ENCODE measurements at places on chromosomes 4 and X. TPM values are rescaled to one million over a fixed set of nuclear protein-coding genes. Genes with fewer than 3 reads are reported as not detected.

Gene SOWAHB
- total RNA-seq = not detected

Gene FGFBP2
- total RNA-seq = 3.2 TPM

Gene CDX4
- not detected for total RNA-seq

Gene C4orf50
- total RNA-seq = 1.2 TPM

Gene RLIM
- total RNA-seq = 31.5 TPM

Gene ARR3
- total RNA-seq = not detected

Gene ATXN3L
- total RNA-seq = not detected

Gene GRPR
- not detected for total RNA-seq

Gene GLUD2
- 0.60 TPM for total RNA-seq

DNA sequence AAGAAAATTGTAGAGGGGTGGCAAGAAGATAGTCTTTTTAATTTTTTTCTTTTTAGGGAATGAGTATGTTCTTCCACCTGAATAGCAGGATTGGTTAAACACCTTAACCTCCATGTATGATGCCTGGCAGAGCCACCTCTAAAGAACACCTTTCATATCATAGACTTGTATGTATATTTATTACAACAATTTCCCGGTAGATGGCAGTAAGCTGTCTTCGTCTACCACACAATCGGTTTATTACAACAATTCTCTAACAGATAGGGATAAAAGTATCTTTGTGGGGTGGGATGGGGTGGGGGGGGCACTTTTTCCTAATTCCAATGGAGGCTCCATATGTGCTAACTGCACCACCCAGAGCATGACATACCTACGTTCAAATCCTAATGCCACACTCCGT lies 255.5 kb downstream of the LDB2 start:
- no peaks in the 10 kb centered on the region for H3K27me3 ChIP-seq
- no peaks in the 10 kb centered on the region for H3K36me3 ChIP-seq
- H3K4me3 ChIP-seq = no peak overlapping the region
- no peaks in the 10 kb centered on the region for H3K4me1 ChIP-seq
- no peak overlapping the region for H3K27ac ChIP-seq

- H3K27ac ChIP-seq = no peak overlapping the region
- H3K4me1 ChIP-seq = peaks cover 43% of the 10 kb centered on the region
- no peak overlapping the region for H3K4me3 ChIP-seq
- H3K27me3 ChIP-seq = no peaks in the 10 kb centered on the region
- no peak for DNase-seq
These were observed 45.5 kb upstream of the RBM47 start for GRCh38 chr4:40675166-40675565.

GRCh38 chr4:47359891-47360290 lies 103.6 kb downstream of the COMMD8 start:
- no peaks in the 10 kb centered on the region for H3K36me3 ChIP-seq
- no peaks in the 10 kb centered on the region for H3K4me1 ChIP-seq
- no peak overlapping the region for H3K4me3 ChIP-seq

DNA sequence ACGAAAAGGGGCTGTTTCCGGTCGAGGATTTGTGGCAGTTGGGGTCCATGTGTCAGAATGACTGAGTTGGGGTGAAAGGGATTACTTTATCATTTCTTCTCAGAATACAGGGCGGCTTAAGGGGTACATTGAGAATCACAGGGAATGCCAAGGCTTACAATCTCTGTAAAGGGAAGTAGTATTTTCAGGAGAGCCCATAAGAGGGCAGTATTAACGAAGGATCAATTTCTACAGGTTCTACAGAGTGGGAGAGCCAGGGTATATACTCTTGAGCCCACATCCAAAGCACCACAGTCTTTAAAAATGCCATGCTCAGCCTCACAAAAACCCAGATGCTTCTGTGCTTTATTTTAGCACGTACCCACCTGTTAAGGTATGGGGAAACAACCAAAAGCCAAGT lies 67.7 kb upstream of the ZXDA start:
- H3K27ac ChIP-seq = no peak overlapping the region
- H3K4me1 ChIP-seq = no peaks in the 10 kb centered on the region
- DNase-seq = no peak
- H3K36me3 ChIP-seq = no peaks in the 10 kb centered on the region

GRCh38 chrX:64975989-64976672 lies at the start of gene ZC4H2:
Gene ZC4H2, minus strand, starts transcription at chrX:64976450. Its CDS starts 73 bp downstream, at chrX:64976377.
- peaks cover 15% of the 10 kb centered on the region for H3K36me3 ChIP-seq
- H3K4me1 ChIP-seq = peaks cover 21% of the 10 kb centered on the region
- H3K27me3 ChIP-seq = no peaks in the 10 kb centered on the region
- H3K4me3 ChIP-seq = peak within 1 kb of the TSS; percentile 92
- peak within 1 kb of the TSS; percentile 68 for H3K27ac ChIP-seq
- peak; percentile 74 for DNase-seq

- H3K4me3 ChIP-seq = no peak overlapping the region
- H3K27me3 ChIP-seq = peaks cover 1% of the 10 kb centered on the region
- no peaks in the 10 kb centered on the region for H3K36me3 ChIP-seq
- no peaks in the 10 kb centered on the region for H3K4me1 ChIP-seq
- no peak overlapping the region for H3K27ac ChIP-seq
These were observed 67.2 kb upstream of the NDP start for GRCh38 chrX:44040406-44040805.

- no peaks in the 10 kb centered on the region for H3K27me3 ChIP-seq
- no peak overlapping the region for H3K4me3 ChIP-seq
- no peak for DNase-seq
These were observed 601.1 kb downstream of the ANKRD50 start for GRCh38 chr4:124111411-124111810.

DNA sequence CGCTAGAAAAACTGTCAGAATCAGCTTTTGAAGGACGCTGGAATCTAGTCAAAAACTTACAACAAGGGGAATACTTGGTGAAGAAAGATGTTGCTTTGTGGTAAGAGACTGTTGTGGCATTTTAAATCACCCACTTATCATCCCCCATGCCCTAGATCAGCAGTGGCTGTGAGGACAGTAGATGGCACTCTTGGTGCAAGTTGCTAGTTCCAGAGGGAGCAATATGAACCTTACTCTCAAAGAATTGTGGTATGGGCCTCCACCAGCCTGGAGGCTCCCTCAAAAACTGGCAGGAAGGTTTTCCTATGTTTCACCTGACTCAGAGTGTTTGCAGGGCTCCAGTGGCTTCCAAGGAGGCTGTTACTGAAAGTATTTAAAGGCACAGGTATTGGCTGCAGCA lies 37.7 kb upstream of the SLC16A2 start:
- H3K36me3 ChIP-seq = no peaks in the 10 kb centered on the region
- no peaks in the 10 kb centered on the region for H3K4me1 ChIP-seq
- H3K4me3 ChIP-seq = no peak overlapping the region
- no peak overlapping the region for H3K27ac ChIP-seq
- H3K27me3 ChIP-seq = peaks cover 4% of the 10 kb centered on the region

DNA sequence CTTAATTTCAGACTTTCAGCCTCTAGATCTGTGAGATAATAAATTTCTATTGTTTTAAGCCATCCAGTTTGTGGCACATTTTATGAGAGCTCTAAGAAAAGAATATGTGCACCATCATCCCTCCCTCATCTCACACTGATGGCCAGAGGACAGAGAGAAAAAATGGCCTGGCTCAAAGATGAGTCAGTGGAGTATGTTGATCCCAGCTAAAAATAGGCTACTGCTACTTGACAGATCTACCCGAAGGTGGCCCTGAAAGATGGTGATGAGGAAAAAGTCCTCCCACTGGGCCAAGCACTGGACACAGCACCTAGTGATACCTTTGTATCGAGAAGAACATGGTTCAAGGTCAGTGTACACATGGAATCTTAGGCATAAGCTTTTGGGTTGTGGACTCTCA lies 38.2 kb upstream of the DCTD start:
- DNase-seq = no peak
- no peak overlapping the region for H3K27ac ChIP-seq
- H3K4me3 ChIP-seq = no peak overlapping the region
- no peaks in the 10 kb centered on the region for H3K36me3 ChIP-seq

- no peaks in the 10 kb centered on the region for H3K4me1 ChIP-seq
- DNase-seq = no peak
- H3K36me3 ChIP-seq = no peaks in the 10 kb centered on the region
These were observed 492.0 kb upstream of the ARX start for GRCh38 chrX:25507801-25508200.

- no peaks in the 10 kb centered on the region for H3K27me3 ChIP-seq
- no peaks in the 10 kb centered on the region for H3K36me3 ChIP-seq
- no peak overlapping the region for H3K27ac ChIP-seq
These were observed 230.3 kb downstream of the UNC5C start for GRCh38 chr4:95318483-95318882.

DNA sequence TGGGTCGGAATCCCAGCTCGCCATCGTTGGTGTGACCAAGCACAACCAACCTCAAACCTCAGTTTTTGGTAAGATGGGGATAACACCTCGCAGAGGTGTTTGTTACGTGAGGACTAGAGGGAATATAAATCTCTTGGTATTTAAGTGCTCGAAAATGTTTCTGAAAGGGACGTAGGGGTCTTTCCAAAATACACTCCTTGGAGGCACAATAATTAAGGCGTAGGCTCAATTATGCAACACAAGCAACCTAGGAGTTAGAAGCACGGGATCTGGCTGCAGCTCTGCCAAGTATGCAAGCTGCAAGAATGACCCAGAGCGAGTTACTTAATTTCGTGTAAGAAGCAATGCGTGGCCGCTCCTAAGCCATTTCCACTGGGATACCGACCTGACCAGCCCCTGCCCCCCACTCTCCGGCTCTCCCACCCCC lies 552 bp downstream of the ADH5 start:
- peaks cover 30% of the 10 kb centered on the region for H3K36me3 ChIP-seq
- no peaks in the 10 kb centered on the region for H3K27me3 ChIP-seq
- H3K4me1 ChIP-seq = peaks cover 45% of the 10 kb centered on the region
- peak overlapping the region; percentile 93 for H3K4me3 ChIP-seq

DNA sequence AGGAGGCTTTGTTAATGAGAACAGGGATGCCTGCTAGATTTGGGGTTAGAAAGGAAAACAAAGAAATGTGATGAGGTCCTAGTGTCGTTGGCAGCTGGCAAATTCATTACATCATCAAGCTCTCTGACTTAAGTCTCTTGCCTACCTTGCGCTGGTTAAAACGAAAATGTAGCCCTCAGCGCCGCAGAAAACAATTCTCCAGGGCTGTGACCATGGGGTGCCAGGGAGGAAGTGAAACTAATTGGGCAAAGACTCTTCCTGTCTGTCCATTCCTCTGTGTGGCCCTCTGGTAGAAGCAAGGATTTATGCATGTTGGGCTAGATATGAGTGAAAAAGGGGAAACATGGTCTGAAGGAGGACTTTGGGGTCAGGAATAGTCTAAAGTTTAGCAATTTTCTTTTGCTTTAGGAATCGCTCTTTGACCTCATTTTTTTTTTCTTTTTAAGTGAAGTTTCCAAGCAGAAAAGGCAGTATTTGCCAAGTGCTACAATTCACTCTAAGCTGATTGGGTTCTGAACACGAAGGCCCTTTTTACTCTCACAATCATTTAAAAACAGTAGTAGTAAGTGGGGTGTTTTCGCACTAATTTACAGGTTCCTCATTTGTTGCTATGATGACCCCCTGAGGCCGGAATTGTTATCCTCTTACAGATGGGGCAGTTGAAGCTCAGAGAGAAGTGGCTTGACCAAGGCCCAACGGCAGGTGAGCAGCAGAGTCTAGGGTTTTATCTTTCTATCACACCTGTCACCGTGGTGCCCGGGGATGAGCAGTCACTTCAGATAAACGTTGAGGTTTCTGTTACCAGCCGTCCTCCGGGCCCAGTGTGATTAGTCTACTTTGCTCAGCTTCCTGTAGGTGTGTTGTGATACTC lies 27.3 kb upstream of the CHRNA9 start:
- H3K4me3 ChIP-seq = peak overlapping the region; percentile 65
- peaks cover 77% of the 10 kb centered on the region for H3K4me1 ChIP-seq
- peaks cover 11% of the 10 kb centered on the region for H3K36me3 ChIP-seq
- H3K27ac ChIP-seq = peak overlapping the region; percentile 98
- peak; percentile 77 for DNase-seq

DNA sequence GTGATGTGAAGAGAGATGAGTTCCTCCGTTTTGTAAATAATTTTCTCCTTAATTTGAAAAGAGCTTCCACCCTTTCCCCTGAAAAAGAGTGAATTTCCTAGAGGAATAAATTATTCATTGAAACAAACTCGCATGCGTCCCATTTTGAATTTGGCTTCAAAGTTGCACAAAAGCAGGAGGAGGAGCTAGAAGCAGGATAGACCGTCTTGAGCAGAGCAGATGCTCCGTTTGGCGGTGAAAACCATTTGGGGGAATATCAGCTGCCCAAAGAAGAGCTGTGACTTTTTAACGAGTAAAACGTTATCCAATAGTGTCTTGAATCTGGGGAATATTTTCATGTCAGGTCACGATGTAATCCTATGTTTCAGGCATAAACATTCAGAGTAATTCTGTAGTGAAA lies 42.0 kb downstream of the FAM149A start:
- H3K4me1 ChIP-seq = peaks cover 15% of the 10 kb centered on the region
- no peak for DNase-seq
- peaks cover 49% of the 10 kb centered on the region for H3K27me3 ChIP-seq
- H3K36me3 ChIP-seq = no peaks in the 10 kb centered on the region
- no peak overlapping the region for H3K27ac ChIP-seq
- H3K4me3 ChIP-seq = no peak overlapping the region

GRCh38 chr4:137359691-137360315 lies 172.5 kb downstream of the PCDH18 start:
- no peaks in the 10 kb centered on the region for H3K4me1 ChIP-seq
- no peak for DNase-seq
- no peak overlapping the region for H3K4me3 ChIP-seq
- no peaks in the 10 kb centered on the region for H3K27me3 ChIP-seq
- H3K36me3 ChIP-seq = no peaks in the 10 kb centered on the region

GRCh38 chr4:145939856-145940255 lies 1.2 kb upstream of the ZNF827 start:
- peaks cover 3% of the 10 kb centered on the region for H3K36me3 ChIP-seq
- peaks cover 18% of the 10 kb centered on the region for H3K4me1 ChIP-seq
- H3K27me3 ChIP-seq = peaks cover 16% of the 10 kb centered on the region

DNA sequence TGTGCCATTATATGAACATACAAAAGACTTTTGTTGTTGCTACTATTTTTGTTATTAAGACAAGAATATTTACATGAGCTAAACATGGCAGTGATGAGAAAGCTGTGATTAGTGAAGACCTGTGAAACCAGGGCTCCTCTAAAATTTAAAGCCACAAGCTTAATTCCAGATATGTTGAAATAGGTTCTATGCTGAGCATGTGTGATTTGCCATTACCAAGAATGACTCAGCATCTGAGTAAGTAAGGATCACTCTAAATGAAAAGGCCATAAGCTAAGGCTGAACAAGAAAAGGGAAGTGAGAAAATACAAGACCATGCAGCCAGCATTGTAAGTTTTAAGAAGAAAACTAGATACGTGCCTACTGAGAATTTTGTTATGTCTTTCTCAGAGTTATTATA lies 75.9 kb upstream of the CAMK2D start:
- H3K27me3 ChIP-seq = no peaks in the 10 kb centered on the region
- DNase-seq = no peak
- H3K4me3 ChIP-seq = no peak overlapping the region
- H3K27ac ChIP-seq = no peak overlapping the region
- H3K4me1 ChIP-seq = no peaks in the 10 kb centered on the region
- H3K36me3 ChIP-seq = no peaks in the 10 kb centered on the region

- no peaks in the 10 kb centered on the region for H3K27me3 ChIP-seq
- H3K4me3 ChIP-seq = no peak overlapping the region
- H3K27ac ChIP-seq = no peak overlapping the region
- peaks cover 39% of the 10 kb centered on the region for H3K36me3 ChIP-seq
These were observed 23.2 kb downstream of the RELL1 start for GRCh38 chr4:37662861-37663390.

- H3K27ac ChIP-seq = no peak overlapping the region
- no peak overlapping the region for H3K4me3 ChIP-seq
- peaks cover 48% of the 10 kb centered on the region for H3K36me3 ChIP-seq
These were observed 28.6 kb downstream of the CBR4 start for GRCh38 chr4:168981460-168981859.

GRCh38 chr4:128358231-128358912 lies 70.8 kb upstream of the PGRMC2 start:
- no peaks in the 10 kb centered on the region for H3K4me1 ChIP-seq
- no peak overlapping the region for H3K27ac ChIP-seq
- no peak overlapping the region for H3K4me3 ChIP-seq
- H3K27me3 ChIP-seq = no peaks in the 10 kb centered on the region
- no peaks in the 10 kb centered on the region for H3K36me3 ChIP-seq
- no peak for DNase-seq
